ENCODE measurements at places on chromosomes 6 and 20.

DNA sequence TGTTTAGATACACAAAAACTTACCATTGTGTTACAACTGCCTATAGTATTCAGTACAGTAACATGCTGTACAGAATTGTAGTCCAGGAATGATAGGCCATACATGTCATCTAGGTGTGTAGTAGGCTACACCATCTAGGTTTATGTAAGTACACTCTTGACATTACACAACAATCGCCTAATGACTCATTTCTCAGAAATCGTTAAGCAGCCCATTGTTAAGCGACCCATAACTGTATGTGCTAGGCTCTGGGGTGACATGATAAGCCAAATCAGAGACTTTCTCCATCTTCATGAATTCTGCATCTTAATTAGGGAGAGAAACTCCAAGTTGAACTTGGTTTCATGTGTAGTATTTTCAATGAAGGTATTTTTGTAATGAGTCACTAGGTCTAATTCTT lies 17.2 kb downstream of the STK35 start:
- DNase-seq = no peak

- no peak for DNase-seq
Observed at GRCh38 chr6:56618050-56618449, 24.6 kb downstream of the DST start.

GRCh38 chr6:25477006-25477590 lies 174.9 kb upstream of the SCGN start:
- DNase-seq = no peak

DNA sequence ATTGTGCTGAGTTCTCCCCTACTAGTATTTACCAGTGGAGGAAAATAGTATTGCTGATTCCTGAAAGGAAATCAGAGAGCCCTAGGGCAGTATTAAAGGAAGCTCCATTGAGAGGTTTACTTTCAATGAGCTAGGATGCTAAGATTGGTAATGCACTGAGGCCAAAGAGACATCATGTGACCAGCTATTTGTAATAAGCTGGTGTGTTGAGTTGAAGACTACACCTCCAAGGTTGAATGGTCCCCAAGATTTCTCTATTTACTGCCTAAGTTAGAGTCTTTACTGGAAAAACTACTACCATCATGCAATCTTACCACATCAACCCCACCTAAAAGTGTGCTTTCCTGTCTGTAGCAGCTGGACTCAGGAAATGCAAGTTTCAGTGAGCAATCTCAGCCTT lies 151.5 kb upstream of the GJE1 start:
- DNase-seq = no peak

DNA sequence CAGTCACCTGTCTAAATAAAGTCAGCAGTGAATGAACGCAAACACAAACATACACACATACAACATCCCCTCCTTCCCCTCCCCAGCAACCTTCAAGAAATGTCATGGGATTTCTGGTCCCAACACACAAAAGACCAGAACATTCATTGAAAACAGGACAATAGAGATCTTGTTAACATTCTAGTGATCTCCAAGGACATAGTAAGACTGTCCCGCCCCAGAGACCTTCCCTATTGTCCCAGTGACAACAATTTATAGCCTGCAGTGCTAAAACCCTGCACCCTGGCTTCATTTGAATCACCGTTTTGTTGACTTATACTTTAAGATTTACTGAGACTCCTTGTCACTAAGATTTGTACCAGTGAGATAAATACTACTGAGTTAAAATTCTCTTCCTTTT lies 143.9 kb upstream of the NOX3 start:
- no peak for DNase-seq

DNA sequence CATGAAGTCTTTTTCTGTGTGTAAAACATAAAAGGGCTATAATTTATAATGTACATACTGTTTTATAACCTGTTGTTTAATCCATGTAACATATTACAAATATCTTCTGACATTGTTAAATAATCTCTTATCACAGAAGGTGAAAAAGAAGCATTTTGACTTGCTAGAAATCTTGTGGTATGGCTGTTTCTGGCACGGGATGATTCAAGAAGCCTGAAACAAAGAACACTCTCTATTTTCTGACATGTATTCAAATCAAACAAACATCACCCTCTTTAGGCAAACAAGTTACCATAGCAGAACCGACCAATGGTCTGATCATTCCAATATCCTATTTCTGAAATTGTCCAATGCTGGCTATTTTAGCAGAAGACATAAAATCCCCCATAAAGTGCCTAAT lies 55.4 kb downstream of the HS3ST5 start:
- DNase-seq = no peak
